ENCODE measurements at places on chromosomes 2 and 18.

DNA sequence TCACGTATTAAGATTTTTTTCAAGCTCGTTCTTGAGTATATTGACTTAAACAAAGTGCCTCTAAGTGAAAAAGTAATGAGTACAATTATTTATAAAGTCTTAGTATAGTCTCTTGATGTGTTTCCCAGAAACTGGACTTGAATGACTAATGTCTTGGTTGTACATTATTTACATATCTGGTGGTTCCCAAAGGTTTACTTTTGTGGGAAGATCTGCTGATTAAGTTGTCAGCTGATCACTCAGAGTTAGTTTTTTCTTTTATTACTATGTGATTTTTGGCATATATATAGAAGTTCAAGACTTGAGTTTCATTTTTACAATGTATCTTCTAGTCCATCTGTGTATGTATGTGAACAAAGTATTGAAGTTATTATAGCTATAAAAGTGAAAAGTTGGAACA, 29.5 kb downstream of the RNF144A start:
- no peak for DNase-seq

- DNase-seq: no peak
These were observed 42.0 kb downstream of the WDR33 start for GRCh38 chr2:127768775-127769479.

DNA sequence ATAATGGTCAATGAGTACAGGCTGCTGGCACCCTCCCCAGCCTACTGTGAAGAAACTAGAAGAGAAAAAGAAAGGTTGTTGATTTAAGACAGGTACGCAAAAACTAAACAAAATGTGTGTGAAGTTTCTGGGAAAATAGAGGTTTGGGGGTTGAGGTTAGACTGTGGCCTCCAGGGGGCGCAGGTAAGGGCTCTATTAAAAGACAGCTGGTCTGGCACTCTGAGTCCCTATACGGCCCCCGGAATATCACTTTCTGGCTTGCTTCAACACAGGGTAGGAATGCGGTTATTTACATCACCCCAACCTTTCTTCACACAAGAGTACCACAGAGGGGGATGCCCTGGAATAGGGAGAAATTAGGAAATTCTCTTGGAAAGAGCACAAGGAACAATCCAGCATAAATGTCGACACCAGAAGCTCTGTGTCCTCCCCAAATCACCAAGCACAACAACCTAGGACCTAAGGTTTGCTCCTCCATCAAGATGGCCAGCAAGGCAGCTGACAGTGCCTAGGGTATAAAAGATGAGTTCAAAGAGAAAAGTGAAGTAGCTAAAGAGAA, 480.8 kb upstream of the KLHL29 start:
- no peak for DNase-seq

DNA sequence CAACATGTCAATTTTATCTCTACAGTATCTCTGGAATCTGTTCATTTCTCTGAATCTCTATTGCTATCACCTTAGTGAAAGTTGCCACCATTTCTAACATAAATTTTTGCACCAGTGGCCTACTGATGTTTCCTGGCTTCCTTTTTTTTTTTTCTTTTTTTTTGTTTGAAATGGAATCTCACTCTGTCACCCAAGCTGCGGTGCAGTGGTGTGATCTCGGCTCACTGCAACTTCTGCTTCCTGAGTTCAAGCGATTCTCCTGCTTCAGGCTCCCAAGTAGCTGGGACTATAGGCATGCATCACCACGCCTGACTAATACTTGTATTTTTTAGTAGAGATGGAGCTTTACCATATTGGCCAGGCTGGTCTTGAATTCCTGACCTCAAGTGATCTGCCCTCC, 35.1 kb downstream of the KCNJ13 start:
- DNase-seq: no peak

DNA sequence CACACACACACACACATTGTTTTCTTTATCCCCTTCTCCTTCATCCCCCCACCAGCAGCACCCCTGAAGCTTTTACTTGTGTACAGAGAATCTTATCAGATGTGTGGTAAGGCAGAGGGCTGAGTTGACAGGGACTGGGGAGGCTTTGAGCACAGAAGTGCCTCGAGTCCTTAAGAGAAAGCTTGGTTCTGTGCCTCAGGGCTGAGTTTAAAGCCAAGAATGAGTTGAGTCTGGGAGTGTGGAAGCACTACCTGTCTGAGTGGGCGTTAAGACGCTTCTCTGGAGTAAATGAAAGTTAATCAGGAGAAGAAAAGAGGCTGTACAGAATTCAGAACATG, 2.7 kb downstream of the ID2 start:
- peak; percentile 48 for DNase-seq

- DNase-seq: no peak
These were observed 63.9 kb downstream of the SPRED2 start for GRCh38 chr2:65368468-65368867.

DNA sequence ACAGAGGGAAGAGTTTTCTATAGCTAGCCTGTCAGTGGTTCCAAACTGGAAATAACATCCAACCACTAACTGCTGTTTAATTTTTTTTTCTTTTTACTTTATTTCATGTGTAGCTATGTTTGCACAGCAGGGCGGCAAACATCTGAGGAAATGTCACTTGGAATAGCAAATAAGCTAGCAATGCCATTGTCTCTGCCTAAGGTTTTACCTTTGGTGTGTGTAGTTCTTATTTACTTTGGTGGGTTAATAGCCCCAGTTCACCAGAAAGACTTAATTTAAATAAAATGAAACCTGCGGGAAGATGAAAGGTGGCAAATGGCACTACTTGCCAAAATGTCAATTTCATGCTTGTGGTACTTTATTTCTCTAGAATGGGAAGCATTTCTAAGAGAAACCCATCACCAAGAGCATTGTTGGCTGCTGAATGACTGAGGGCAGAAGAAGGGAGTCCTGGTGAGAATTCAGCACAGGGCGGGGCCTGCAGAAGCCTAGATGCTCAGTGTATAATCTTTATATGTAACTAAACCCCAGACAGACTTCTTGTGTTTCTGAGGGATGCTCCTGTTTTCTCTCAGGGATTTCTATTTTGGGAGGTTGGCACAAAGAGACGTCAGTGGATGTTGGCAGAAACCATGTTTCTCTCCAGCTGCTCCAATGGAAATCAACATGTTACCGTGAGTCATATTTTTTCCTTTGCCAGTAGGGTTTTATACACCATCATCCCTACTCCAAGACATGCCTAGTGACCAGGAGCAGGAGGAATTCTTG, 300.4 kb upstream of the NT5C1B start:
- no peak for DNase-seq

DNA sequence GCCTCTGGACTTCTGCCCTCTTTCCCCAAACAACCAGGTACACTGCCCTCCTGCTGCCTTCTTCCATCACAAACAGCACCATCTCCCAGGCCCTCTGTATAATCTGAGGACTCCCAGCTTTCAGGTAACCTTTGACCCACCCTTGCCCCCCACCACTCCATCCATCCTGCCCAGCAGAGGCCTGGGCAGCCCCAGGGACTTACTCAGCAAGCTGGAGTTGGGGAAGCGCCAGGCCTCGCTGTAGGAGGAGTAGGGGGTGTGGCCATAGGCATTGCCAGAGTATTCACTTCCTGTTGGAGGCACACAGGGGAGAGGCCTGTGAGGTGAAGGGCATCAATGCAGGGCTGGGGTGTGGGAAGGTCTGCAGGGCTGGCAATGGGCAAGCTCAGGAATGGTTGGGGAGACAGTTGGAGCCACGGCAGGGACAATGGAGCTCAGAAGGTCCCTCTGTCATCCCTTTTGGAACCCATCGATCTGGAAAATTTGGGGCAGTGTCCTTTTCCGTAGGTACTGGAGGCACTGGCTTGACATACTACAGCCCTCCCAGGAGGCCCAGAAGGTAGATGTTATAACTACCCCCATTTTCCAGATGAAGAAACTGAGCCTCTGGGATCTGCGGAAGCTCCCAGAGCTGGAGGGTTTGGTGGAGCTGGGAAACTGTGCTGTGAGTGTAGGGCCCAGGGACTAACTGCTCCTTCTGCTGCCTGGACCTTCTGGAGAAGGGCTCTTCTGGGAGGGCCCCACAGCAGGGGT, 46.3 kb downstream of the PSD4 start:
- DNase-seq: no peak

- DNase-seq: no peak
These were observed 11.8 kb downstream of the RND3 start for GRCh38 chr2:150475479-150476250.

Data from NCI-H187 treated with DMSO at 0.1 percent for 48 hours (cell line).